ENCODE measurements at places on chromosomes 6 and 20. TPM values are rescaled to one million over a fixed set of nuclear protein-coding genes. Genes with fewer than 3 reads are reported as not detected.

- no peak for ATAC-seq
Observed at GRCh38 chr20:16257021-16257420, 316.2 kb downstream of the KIF16B start.

- no peak for ATAC-seq
Observed at GRCh38 chr6:11952316-11952715, 59.8 kb upstream of the HIVEP1 start.

Gene SUMO4
- total RNA-seq, result 1.1 TPM

GRCh38 chr6:117555882-117556498 is 46.3 kb downstream of the GOPC start:
- ATAC-seq, result no peak

Gene OR12D3
- total RNA-seq, result not detected

DNA sequence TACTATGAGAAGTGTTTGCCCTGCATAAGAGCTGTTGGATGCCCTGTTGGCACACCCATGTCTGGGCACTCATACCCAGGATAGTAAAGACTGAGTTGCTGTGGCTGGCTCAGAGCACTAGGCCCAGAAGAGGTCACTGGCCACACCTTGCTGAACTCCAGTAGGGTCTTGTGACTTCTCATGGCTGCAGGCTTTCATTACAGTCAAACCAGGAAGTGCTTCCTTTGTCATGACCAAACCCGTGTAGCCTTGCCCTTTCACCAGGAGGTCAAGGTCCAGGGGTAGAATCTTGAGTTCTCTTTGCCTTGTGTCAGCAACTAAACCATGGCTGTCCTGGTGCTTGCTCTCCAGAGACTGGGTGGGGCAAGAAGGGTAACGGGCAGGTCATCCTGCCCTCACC is 49.5 kb downstream of the CD164 start:
- ATAC-seq, result peak; percentile 17

GRCh38 chr6:102742028-102742427 is 1348.5 kb downstream of the GRIK2 start:
- no peak for ATAC-seq

Gene DAAM2
- total RNA-seq, result 2.3 TPM

DNA sequence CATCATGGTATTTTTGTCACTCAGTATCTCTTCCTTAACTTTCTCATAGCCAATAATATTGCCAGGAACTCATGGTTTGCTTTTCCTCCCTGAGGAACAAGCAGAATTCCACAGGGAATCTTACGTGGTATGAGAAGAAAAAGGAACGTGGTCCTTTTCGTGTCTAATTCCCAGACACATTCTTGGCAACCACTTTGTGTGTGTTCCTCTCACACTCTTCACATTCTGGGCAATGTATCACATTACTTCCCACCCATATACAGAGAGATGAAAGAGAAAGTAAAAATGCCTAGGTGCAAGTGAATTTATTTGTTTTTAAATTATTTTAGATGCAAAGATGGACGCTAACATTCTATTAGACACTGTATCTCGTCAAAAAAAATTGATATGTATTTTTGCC is 102.7 kb downstream of the PTPRK start:
- ATAC-seq, result no peak

- ATAC-seq, result no peak
Observed at GRCh38 chr6:90678049-90678779, 91.3 kb upstream of the MAP3K7 start.

Gene TMEM151B
- total RNA-seq, result not detected

- ATAC-seq, result no peak
Observed at GRCh38 chr6:87965806-87966205, 81.8 kb upstream of the SPACA1 start.

Gene MACROD2
- total RNA-seq, result 2.2 TPM

- ATAC-seq, result peak; percentile 0
Observed at GRCh38 chr20:46688151-46689081, 828 bp downstream of the TP53RK start.

- ATAC-seq, result no peak
Observed at GRCh38 chr6:51266604-51267003, 447.9 kb downstream of the TFAP2B start.

DNA sequence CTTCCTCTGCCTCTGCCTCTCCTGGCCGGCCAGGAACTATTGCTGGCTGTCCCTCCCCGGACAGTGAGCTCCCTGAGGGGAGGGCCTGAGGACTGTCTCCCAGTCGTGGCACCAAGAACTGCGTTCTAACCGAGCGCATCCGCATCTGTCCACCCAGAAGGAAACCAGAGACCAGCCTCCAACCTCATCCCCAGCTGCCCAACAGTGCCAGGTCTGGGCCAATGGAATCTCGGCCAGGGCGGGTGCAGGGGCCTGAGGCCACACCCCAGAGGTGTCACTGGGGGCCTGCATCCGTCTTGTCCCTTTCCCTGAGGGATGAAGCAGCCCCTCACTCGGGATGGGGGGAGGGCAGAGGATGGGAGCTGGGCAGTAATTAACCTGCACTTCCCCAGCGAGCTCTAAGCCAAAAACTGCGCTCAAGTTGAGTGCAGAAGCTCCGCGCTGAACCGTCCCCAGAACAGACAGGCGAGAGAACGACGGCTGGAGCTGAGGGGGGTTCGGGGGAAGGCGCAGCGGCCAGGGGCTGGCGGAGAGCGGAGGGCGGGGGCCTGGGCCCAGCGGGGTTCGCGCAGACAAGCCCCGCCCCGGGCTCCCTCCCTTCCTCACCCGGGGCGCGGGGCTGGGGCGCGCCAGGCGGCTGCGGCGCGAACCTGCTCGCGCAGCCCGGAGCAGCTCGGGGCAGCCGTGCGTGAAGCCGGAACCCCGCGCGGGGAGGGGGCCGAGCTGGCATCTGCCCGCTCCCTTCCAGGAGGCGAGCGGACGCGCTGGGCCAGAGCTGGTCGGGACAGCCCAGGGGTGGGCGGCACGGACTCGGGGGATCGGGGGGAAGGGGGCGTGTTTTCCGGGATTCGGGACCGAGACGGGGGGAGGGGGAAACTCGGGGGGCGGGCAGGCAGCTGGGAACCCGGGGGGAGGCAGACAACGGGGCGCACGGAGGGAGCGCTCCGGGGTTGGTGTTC is 1.4 kb downstream of the TFEB start:
- ATAC-seq, result peak; percentile 71

Gene SAMD10
- total RNA-seq, result 5.7 TPM

GRCh38 chr20:41734506-41734945 is 116.3 kb upstream of the CHD6 start:
- peak; percentile 81 for ATAC-seq

Gene SOX12
- 4.5 TPM for total RNA-seq

DNA sequence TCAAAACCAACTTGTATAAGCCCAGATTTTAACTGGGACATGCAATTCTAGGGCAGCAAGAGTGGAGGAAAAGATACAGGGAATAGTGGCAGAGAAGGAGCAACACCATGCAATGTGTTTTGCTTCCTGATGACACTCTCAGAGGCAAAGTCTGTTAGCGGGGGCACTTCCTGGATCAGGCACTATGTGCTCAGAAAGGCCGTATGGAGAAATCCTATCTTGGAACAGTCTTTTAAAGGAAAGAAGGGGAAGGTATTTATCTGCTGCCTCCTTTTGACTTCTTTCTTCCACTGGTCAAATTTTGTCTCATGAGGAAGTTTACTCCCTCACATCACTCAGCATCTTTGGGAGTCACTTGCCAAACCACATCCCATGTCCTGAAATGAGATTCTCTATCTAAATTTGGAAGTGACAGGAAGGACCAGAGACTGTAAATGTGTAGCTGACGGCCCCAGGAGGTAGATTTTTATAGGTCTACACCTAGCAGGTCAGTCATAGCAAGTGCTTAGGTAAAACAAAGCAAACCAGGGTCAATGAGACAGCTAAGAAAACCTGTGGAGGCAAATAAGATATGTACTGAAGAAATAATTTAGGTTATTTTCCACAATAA is 91.7 kb upstream of the ELOVL5 start:
- ATAC-seq, result no peak

Gene PLA2G7
- 0.32 TPM for total RNA-seq

DNA sequence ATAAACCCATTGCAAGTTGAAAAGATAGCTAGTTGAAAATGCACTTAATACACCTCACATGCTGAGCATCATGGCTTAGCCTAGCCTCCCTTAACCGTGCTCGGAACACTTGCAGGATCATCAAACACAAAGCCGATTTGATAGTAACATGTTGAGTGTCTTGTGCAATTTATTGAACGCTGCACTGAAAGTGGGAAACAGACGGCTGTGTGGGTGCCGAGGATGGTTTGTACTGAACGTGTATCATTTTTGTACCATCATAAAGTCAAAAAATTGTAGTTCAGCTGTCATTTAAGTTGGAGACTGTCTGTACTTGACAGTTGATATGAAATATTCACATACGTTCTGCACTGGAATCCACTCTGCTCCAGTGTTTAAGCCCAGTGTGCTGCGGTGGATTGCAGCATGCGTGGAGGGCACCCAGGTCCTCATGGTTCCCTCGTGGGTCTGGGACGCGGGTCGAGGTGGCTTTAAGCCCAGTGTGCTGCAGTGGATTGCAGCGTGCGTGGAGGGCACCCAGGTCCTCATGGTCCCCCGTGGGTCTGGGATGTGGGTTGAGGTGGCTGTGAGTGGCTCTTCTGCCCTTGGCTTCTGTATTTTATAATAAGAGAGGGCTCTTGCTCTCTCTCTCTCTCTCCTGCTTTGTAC is 77.0 kb downstream of the CDH4 start:
- ATAC-seq, result no peak

- no peak for ATAC-seq
Observed at GRCh38 chr6:7189101-7189758, 81.5 kb downstream of the RREB1 start.

Gene HAO1
- total RNA-seq, result not detected

Gene FOXS1
- 0.40 TPM for total RNA-seq

DNA sequence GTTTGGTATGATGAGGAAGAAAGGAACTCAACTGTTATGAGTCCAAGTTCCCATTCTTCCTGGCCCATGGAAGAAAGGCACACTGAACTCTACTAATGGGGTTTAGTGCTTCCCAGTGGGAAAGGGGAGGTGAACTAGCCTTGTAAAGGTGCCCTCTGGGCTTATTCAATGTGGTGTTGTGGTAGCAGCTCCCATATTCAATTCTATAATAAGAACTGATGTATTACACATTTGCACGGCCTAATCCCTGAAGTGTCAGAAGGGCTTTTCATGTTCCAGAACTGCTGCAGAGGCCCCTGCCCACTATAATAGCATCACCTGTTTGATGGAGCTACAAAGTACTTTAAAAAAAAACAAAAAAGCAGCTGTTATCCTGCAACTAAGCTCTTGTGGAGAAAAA is 17.1 kb downstream of the PRKN start:
- no peak for ATAC-seq

Gene OLIG3
- not detected for total RNA-seq

GRCh38 chr20:54291339-54292010 is 83.6 kb downstream of the PFDN4 start:
- ATAC-seq, result no peak

DNA sequence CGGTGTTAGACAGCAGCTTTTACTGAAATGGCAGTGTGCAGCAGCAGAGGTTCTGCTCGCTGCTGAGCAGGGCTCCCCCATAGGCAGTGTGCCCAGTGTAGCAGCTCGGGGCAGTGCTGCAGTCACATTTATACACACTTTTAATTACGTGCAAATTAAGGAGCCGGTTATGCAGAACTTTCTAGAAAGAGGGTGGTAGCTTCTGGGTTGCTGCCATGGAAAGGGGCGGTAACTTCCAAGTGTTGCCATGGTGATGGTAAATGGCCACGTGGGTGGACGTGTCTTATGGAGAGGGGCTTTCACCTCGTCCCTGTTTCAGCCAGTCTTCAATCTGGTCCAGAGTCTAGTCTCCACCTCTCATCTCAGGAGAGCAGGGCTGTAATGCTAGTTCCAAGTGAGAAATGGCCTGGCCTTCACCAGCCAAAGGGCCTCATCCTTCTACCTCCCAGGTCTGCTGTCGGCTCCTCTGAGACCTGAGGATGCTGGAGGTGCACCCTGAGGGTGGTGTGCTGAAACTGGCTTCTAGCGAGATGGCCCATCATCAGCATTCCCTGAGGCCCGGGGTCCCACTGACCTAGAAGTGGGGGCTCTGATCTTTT is 180.5 kb upstream of the PMEPA1 start:
- no peak for ATAC-seq

GRCh38 chr6:113055061-113055460 is 707.9 kb downstream of the RFPL4B start:
- ATAC-seq, result no peak

- peak; percentile 70 for ATAC-seq
Observed at GRCh38 chr20:44572551-44573500, 9.6 kb upstream of the PKIG start.

DNA sequence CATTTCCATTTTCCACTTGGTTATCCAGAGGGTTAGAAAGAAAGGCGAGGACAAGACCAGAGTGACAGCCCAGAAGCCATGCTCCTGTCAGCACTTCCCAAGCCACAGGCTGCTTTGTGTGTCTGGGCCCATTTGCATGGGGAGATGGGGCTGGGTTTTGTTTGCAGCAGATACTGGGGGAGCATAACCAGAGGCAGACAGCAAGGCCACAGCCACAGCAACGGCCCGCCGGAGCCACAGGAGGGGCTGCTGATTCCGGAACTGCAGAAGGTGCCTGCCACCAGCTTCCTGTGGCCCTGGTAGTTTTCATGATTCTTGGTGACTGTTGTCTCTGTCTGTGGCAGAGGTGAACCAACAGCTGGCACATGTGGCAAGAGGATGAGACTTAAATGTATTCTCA is 106.6 kb downstream of the DLL1 start:
- ATAC-seq, result no peak

Gene PRSS35
- total RNA-seq, result not detected

GRCh38 chr6:135519348-135519747 is 21.8 kb upstream of the AHI1 start:
- ATAC-seq, result no peak

GRCh38 chr6:41174610-41175009 is 11.7 kb upstream of the TREM2 start:
- ATAC-seq, result no peak

Data from esophagus mucosa (tissue), 1 donor.